ENCODE measurements at places on chromosomes 3 and 15. TPM values are rescaled to one million over a fixed set of nuclear protein-coding genes. Genes with fewer than 3 reads are reported as not detected.

Gene KLHL40
- not detected for polyA plus RNA-seq

Gene SPG11
- 74.6 TPM for polyA plus RNA-seq

Gene CMTM6
- 91.4 TPM for polyA plus RNA-seq

Gene RETNLB
- not detected for polyA plus RNA-seq

Gene EHHADH
- polyA plus RNA-seq = 28.1 TPM

- DNase-seq = no peak
Observed at GRCh38 chr3:157079676-157080369, 80.1 kb downstream of the CCNL1 start.

- DNase-seq = no peak
Observed at GRCh38 chr3:159825216-159825854, 163.3 kb upstream of the IL12A start.

DNA sequence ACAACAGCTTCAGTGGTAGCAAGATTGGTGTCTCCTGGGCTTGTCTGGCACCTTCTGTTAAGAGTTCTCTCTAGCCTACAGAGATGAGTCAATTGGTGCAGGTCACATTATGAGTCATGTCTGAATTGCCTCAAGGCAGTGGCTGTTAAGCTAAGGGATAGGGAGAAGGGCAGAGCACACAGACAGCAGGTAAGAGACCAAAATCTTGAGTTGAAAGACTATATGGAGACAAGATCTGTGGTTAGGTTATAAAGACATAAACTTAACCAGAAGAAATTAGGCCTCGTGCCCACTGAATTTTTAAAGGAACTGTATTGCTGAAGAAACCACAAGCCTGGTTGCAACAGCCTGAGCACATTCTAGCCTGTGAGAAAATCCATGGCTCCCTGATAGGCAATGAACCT lies 19.2 kb upstream of the KPNA1 start:
- DNase-seq = no peak

DNA sequence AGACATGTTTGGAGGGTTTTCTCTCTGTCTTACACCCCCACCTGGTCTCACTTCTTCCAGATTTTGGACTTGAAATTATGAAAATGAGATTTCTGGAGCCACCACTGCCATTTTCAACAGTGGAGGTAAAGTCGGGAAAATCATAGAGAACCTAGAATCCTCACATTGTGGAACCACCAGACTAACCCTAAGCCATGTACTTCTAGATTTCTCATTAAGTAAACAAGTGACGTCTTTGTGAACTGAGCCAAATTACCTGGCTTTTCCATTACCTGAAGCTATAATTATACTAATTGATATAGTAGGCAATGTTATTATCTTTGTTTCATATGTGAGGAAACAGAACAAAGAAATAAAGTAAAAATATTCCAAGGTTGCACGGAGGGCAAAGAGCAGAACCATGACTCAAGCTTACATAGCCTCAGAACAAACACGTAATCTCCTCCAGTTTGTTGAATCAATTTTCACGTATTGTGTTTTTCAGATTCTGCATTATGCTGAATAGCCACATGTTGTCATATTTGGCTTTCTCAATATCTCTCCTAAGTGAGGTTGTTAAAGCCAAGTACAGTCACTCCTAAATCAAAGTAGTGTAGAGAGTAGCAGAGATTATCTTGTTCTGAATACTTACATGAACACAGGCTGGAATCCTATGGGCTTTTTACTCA lies 101.3 kb upstream of the CMC1 start:
- DNase-seq = no peak

- DNase-seq = no peak
Observed at GRCh38 chr3:172973799-172974198, 167.2 kb downstream of the SPATA16 start.

DNA sequence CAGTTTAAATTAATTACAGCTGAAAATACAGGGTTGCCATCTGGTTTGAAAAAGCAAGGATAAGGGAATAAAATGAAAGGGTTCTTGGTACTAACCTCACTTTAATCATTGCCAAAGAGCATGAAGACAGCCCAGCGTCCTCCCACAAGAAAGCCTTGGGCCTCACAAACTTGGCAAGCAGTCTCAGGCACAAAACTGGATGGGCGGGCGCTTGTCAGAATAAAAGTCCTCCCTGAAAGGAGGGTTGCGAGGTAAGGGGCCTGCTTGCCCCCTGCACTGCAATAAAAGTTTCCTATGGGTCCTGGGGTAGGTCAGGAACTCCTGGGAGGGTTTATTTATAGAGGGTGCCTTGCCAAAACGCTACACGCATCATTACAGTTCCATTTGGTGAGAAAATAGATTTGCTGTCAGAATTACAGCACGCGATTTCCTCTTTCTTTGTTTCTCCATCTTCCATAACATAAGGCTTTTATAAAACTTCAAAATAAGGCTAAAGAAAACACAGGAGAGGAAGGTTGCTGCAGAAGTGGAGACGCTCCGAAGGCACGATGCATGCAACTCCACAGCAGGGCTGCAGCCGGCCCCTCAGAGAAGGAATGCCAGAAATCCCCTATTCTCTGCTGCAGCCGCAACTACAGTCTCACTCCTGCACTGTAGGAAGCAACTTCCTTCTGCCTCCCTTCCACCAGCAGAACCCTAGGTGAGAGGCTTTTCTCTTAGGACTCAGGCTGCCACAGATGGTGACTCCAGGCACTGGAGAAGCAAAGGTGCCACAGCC lies 61.3 kb downstream of the VGLL4 start:
- DNase-seq = peak; percentile 79

DNA sequence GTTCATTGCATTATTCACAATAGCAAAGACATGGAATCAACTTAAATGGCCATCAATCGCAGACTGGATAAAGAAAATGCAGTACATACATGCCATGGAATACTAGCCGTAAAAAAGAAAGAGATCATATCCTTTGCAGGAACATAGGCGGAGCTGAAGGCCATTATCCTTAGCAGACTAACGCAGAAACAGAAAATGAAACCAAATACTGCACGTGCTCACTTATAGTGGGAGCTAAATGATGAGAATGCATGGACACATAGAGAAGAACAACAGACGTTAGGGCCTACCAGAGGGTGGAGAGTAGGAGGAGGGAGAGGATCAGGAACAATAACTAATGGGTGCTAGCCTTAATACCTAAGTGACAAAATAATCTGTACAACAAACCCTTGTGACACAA lies 57.9 kb downstream of the RASA2 start:
- DNase-seq = no peak

- no peak for DNase-seq
Observed at GRCh38 chr3:151611419-151611818, 122.3 kb upstream of the AADACL2 start.

- no peak for DNase-seq
Observed at GRCh38 chr3:136949708-136950107, 8.1 kb upstream of the IL20RB start.

DNA sequence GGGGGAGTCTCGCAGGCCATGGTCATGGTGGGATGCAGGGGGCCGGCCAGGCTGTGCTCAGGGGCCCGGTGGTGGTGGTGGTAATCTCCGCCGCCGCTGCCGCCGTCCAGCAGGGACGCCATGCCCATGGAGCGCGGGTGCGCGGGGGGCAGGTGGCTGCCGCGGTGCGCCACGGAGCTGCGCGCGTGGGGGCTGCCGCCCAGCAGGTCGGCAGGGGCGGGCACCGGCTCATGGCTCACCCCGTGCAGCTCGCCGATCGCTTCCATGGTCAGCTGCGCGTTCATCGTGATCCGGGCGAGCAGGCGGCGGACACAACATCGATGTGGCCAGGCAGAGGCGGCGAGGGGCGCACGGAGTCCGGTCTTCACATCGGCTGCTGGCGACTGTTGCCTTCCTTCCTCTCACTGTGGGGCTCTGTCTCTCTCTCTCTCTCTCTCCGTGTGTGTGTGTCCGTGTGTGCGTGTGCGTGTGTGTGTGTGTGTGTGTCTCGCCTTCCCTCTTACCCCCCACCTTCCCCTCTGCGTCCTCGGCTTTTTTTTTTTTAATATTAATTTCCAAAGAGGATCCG lies 451 bp downstream of the ONECUT1 start:
- DNase-seq = no peak

Measured in right renal pelvis (tissue), 4 donors.